ENCODE measurements at places on chromosomes 2 and 18.

GRCh38 chr2:108970369-108970768, 18.7 kb downstream of the EDAR start:
- no peak for ATAC-seq

DNA sequence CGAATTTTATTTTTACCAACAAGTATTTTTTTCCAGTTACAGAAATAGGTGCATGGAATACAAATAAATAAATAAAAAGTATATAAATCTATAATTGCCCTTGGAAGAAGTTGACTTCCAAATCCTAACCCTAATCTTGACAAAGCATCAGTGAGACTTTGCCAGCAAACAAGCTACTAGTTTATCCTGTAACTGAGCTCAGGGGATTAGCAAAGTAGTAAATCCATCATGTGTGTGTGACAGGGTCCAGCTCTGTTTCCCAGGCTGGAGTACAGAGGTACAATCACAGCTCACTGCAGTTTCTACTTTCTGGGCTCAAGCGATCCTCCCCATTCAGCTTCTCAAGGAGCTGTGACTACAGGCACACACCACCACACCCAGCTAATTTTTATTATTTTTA, 948.0 kb upstream of the CNTNAP5 start:
- no peak for ATAC-seq

GRCh38 chr2:134014196-134014960, 239.5 kb upstream of the MGAT5 start:
- ATAC-seq: no peak

- no peak for ATAC-seq
Measured at GRCh38 chr2:168717790-168718502, 84.5 kb upstream of the NOSTRIN start.

DNA sequence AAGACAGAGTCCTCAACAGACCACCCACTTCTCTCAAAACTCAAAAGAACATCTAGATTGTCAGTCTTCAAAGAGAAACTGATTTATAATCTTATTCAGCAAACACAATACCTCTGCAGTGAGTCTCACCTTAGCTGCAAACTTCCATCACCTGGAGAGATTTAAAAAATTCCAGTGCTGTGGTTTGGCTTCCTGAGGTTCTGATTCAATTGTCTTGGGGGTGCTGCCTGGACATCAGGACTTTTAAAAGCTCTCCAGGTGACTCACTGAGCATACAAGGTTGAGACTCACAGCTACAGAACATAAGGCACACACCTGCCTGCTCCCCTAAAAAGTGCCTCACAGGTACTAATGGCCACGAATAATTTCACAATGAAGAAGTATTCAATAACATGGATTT, 40.3 kb downstream of the RNF152 start:
- ATAC-seq: no peak

- ATAC-seq: no peak
Measured at GRCh38 chr18:7467708-7468466, 99.2 kb upstream of the PTPRM start.

- no peak for ATAC-seq
Measured at GRCh38 chr2:60589104-60589503, 35.6 kb upstream of the BCL11A start.

GRCh38 chr2:180705122-180705521, 275.3 kb upstream of the UBE2E3 start:
- peak; percentile 39 for ATAC-seq

DNA sequence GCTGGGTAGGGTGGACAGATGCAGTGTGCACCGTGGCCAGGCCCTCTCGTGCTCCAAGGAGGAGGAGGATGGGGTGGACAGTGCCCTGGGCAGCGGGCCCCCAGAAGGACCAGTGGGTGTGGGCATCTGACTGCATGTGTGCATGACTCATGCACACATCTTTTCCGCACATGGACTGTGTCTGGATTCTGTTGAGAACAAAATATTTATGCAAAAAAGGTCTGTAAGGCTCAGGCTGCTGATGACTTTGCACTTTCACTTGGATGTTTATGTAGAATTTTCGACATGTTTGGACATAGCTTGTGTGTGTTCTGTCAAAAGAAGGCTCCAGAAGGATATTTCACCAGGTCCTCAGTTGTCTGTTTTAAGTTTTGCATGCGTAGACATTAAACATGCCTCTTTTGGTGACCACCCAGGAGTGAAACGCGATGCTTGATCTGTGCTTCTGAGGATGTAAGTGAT, 45.6 kb downstream of the MTCL1 start:
- peak; percentile 55 for ATAC-seq

- ATAC-seq: no peak
Measured at GRCh38 chr2:57549642-57550102, 496.9 kb upstream of the VRK2 start.

DNA sequence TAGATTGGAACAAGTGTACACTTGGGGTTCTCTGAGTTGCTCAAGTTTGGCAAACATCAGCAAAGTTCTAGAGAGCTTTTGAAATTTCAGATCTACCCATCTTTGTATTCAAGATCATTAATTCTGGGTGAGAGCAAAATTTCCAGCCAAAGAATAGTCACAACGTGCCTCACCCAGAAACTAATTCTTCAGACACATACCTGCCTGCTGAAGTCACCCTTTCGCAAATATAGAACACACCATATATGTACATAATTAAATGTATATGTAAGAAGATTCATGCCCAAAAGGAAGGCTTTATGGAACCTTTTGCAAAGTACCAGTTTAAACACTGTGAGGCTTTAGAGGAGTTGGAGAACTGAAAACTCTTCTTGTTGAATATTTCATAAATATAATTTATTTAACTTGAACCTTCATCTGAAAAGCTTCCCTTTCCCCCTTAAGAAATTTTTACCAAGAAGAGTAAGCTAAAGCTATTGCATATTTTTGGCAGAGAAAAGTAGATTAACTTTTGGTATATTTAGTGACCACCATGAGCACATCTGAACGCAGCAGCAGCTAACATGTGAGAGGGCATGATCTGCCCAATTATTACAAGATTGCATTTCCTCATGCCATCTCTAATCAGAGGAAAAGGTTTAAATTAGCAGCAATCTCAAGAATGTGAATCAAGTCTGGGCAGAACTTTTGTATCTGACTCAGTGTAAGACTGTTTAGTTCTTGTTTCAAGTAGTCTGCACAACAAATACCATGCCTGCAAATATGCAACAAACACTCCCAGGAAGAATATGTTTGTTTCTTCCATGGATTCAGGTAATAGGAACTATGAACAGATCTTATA, 8.2 kb downstream of the RND3 start:
- peak; percentile 13 for ATAC-seq

DNA sequence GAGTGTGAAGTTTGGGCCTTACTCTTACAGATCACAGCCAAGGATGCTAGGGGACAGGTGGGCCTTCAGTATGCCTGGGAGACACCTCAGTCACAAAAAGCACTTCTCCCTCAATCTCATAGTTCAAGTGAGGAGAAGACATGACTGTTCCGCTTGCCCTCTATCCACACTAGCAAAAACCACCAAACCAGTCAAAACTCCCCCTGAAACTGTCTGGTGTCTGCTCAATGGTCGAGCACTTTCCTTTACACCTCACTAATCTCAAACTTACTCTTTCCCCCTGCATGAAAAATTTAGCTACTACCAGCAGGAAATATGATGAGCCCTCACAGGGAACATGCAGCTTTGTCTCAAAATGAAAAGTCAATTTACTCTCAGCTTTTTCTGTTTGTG, 232.2 kb downstream of the TRIB2 start:
- no peak for ATAC-seq

DNA sequence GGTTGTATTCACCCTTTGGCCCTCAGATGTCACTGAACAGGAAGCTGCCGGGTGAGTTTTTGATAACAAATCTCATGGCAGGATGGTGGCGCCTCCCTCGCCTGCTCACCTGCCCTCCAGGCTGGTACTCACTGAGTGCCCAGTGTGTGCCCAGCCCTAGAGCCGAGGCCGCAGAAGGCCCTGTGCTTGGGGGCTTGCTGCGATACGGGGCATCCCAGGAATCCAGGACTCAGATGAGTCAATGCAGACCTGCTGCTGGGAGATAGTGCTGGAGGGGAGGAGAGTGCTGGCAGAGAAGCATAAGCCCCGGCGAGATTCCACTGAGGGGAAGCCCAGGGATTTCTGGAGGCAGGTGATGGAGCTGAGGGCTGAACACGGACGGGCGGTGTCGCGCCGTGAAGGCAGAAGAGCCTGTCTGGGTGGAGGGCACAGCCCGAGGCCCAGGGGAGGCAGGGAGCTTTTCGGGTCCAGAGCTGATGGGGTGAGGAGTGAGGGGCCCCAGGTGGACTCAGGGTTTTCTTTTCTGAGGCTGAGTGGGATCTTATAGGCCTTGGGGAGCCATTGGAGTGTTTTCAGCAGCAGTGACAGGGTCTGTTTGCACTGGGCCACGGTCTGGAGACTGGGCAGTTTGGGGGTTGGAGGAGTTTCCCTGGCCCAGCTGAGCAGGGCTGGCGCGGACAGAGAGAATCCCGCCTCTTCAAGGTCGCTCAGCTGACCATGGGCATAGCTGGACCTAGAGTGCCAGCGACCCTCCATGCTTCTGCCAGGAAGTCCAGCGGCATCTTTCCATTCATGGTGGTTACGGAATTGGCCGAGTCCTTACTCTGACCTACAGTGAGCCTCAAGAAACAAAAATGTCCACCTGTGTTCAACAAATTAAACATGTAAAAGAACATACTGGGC, 35.5 kb downstream of the LDLRAD4 start:
- no peak for ATAC-seq

- ATAC-seq: no peak
Measured at GRCh38 chr2:142989273-142990204, 112.1 kb downstream of the KYNU start.

DNA sequence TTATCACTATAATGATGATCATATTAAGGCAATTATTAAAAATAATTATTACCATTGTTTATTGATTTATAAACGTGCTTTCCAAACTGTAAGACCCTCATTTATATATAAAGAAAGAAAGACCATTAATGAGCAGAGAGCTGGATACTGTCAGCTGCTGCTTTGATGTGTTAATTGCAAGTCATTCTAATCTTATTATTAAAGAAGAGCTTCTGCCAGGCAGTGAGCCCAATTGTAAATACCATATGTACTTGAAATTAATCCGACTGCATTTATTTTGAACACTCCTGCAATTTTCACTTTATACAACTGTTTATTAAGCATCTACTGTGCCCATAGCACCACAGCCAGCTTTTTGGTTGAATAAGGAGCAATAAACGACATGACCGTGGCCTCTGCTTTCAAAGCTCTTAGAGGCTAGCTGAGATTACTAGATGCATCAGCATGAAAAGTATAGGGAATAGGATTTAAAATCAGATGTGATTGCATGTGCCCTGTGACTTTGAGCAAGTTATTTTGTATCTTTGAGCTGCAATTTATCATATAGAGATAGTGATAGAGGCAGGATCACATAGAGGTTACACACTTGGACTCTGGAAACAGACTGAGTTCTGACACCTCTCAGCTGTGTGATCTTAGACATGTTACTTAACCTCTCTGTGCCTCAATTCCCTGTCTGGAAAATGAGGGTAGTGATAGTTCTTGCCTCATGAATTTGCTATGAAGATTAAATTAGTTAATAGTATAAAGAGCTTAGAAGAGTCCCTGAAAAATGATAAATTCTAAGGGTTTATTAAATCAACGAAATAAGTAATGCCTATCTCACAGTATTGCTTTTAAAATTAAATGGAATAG, 83.4 kb downstream of the MYCN start:
- ATAC-seq: no peak

GRCh38 chr2:1561811-1562421, 148.7 kb downstream of the TPO start:
- ATAC-seq: no peak

DNA sequence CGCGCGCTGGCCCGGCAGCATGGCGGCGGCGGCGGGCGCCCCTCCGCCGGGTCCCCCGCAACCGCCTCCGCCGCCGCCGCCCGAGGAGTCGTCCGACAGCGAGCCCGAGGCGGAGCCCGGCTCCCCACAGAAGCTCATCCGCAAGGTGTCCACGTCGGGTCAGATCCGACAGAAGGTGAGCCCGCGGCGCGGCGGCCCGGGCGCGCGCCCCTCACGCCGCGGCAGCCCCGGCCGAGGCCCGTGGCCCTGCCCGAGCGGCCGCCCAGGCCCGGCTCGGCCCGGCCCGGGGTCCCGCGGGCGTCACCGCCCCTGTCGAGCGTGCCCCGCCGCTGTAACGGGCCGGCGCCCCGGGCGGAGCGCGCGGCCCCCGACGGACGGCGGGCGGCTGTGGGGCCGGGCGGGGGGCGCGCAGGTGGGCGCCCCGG, 218 bp downstream of the DGKD start:
- peak; percentile 7 for ATAC-seq

DNA sequence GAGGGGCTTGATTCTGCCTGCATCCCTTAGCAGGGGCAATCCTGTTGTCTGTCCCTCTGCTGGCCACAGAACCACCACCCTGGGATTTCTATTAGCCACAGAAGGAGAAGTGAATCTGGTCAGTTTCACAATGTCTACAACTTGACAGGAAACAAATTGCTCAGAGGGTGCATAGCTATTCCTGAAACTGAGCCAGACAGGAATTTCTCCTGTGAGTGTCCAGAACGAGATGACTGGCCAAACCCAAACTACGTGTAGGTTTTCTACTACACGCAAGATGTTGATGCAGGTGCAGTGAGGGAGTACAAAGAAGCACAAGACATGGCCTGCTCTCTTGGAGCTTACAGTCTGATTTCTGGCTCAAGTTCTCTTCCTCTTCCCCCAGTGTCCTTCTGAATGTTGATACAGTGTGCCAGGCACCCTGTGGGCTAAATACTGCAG, 201.9 kb downstream of the CLIP4 start:
- peak; percentile 13 for ATAC-seq

GRCh38 chr2:161857920-161858319, 216.1 kb downstream of the DPP4 start:
- no peak for ATAC-seq

- no peak for ATAC-seq
Measured at GRCh38 chr2:201144101-201145051, 28.4 kb downstream of the CFLAR start.

DNA sequence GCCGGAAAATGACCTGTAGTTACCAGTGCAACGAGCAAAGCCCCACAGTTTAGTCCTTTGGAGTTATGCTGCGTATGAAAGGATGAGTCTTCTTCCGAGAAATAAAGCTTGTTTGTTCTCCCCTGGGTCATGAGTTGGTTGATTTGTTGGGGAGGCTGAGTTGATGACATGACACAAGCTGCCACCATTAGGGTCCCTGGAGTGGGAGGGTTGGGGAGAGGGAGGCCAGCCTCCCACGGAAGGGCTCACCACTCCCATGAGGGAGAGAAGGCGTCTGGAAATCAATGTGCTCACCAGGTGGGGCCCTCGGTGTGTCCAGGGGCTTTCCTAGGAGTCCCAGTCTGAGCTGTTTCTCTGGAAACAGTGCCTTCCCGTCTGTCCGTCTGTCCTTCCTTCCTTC, 7.4 kb upstream of the DGKD start:
- ATAC-seq: no peak

- no peak for ATAC-seq
Measured at GRCh38 chr2:212811921-212812320, 273.3 kb upstream of the ERBB4 start.

Measured in motor neuron (in vitro differentiated cells).